ENCODE measurements at places on chromosomes 2 and 18.

- no peak for DNase-seq
These were observed 320.6 kb upstream of the RAB12 start for GRCh38 chr18:8288472-8289195.

DNA sequence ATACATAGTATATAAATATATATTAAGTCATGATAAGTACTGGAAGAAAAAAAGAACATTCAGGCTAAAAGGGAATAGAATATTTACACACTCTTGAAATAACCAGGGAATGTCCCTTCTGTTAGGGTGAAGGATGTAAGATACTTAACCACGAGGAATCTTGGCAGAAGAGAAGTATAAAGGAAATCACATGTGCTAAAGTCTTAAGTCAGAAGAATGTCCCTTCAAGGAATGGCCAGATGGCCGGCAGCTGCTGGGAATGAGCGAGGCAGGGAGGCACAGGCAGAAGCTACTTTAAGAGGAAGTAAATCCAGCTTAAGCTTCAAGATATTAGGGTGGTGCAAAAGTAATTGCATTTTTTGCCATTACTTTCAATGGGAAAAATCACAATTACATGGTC is 5.5 kb downstream of the CCDC102B start:
- DNase-seq = no peak

DNA sequence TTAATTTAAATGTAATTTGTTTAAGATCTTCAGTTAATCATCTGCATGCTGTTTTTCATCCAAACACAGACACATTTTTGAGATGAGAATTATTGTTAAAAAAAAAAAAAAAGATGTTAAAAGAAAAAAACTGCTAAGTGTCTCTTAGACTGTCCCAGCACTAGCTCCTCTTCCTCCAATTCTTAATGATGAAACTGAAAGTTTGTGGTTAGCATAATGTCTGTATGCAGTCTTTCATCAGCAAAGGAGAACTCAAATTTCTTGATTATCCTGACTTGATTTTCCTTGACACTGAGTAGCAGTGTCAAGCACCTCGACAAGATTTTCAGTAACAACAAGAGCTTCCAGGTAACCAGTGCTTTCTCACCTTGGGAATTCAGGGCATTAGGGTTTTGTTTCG is 274.4 kb downstream of the LRRTM1 start:
- DNase-seq = no peak

- no peak for DNase-seq
These were observed 120.7 kb downstream of the KCNF1 start for GRCh38 chr2:11032396-11032795.

- DNase-seq = no peak
These were observed 912 bp upstream of the LAPTM4A start for GRCh38 chr2:20052229-20052851.

DNA sequence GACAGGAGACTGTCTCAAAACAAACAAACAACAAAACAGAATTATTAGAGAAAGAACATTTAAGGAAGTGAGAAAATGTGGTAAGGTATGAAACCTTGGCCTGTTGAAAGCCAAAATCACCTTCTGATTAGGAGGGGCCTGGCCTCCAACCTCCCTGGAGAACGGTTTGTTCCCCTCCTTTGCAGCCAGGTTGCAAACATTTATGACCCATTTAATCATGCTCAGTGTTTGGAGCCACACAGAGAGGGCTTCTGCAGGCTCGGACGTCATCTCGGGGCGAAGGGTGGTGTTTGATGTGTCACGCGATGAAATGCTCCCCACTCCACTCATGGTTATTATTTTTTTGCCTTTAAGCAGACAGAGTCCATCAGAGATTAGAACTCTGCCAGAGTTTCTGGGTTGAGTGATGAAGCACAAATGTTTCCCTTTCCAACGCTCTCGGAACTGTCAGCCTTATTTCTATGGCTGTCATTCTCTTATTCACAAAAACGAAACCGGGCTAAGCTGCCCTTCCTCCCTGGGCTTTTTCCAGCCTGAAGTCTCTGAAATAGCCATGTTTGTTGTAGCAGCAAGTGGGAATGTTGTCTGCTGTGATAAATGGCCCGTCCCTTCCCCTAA is 33.6 kb upstream of the ROCK2 start:
- DNase-seq = no peak

DNA sequence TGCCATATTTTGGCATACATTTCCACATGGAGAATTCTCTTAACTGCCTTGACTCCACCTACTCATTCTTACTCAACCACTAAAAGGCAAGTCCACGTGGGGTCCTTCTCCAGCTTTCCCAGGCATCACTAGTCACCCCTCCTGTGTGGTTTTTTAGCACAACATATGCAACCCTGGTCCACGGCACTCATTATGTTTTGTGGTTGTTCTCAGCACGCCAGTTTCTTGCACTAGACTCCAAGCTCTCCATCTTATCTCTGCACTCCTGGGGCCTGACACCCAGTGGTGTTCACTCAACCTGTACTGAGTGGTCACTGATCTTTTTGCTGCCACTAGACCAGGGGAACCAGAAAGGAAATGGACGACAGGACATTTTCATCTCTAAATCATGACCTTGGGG is 18.0 kb downstream of the MARCHF4 start:
- DNase-seq = no peak

DNA sequence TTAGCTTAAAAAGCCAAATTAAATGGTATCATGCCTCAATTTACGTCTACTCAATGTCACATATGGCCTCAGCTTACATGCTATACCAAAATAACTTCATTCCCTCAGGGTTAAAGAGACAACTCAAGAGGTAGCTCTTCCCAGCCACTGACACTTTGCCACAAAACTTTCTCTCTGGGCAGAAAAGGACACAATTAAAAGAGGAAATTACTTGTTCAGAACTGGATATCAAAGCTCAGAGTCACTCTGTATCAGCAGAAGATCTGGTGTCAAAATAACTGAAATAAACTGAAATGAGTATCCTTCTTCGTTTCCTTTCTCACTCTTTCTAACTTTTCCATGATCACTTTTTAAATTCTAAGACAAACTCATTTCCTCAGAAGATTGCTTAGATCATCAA is 108.7 kb downstream of the ZNF521 start:
- no peak for DNase-seq

DNA sequence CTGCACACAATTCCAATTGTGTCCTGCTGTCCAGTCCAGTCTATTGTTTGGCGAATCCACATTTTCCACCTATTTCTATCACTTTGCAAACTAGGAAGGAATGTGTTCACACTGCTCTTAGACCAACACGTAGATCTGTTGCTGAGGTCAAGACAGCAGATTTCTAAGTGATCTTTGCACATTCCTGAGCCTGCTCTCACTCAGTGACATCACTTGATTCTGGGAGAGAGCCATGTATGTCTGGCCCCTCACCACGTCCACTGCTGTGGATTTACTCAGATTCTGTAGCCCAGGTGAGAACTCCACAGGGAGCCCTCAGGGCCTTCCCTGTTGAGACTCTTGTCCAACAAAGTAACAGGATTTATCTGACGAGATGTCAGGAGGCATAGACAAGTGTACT is 317.2 kb downstream of the TSN start:
- no peak for DNase-seq

- no peak for DNase-seq
These were observed 1.5 kb upstream of the ASNSD1 start for GRCh38 chr2:189659734-189660133.

DNA sequence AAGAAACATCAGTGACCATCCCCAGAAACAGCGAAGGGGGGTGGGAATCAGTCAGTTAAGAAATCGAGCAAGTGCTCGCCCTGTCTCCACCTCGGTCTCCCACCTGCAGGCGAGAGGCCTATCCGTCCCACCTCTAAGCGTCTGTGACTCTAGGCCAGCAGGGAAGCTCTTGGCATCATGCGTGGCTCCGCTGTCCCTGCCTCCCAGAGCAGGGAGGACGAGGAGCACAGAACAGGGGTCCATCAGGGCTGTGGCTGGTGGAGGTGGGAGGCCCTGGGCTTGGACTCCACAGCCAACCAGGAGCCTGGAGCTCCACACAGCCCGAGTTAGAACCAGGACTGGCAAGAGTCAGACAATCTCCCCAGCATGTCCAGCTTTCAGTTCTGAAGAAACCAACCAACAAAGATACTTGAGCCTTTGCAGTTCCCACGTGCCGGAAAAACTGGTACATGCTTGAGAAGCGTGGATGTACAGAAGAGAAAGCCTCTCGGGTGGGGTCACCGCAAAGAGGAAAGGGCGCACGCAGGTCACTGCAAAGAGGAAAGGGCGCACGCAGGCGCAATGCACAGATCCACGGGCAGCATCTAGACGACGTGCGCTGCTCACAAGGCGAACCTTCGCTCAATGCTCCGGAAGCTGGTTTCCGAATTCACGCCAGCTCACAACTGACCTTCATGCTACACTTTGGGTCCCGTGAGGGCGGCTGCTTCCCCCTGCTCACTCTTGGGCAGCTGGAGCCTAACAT is 104.5 kb upstream of the ALKAL2 start:
- no peak for DNase-seq

- no peak for DNase-seq
These were observed 26.5 kb upstream of the GREB1L start for GRCh38 chr18:21215490-21215889.

DNA sequence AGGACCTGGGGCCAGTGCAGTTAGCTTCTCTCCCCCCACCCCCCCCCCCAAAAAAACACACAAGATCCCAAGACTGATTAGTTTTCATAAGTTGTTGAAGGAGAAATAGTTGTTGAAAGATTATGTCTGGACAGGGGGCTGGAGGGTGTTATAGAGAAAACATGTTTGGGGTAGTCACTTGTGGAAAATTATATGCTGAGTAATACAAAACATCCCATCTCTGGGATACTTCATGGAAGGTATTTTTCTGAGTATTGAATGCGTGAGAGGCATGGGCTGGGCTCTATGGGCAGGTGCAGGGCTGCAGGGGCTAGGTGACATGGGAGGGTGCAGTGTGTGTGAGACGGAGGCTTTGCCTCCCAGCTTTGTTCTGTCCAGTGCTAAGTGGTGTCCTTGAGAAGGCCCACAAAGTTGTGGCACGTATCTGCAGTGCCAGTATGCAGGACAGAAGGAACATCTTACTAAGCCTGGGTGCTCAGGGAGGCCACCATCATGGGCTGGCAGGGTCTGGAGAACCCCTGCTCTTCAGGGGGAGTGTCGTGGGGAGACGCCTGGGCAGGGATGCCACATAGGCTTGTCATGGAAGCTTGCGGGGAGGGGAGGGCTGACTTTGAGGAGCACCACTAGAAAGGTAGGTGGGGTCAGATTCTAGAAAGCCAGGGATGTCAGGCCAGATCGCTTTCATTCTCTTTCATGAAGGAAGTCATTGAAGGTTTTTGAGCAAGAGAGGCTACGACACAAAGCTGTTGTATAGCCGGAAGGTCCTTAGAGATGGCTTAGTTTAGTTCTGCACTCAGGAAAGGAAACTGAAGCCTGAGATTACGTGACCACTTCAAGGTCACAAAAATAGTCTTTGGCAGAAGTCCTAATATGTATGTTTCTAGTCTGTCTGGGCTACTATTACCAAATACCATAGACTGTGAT is 232.0 kb downstream of the LDLRAD4 start:
- DNase-seq = no peak

- no peak for DNase-seq
These were observed 332.4 kb downstream of the STK39 start for GRCh38 chr2:167914969-167915368.

GRCh38 chr2:23107327-23107941 is 277.5 kb upstream of the KLHL29 start:
- DNase-seq = no peak

All from CD4-positive, alpha-beta T cell treated with Interleukin-4 for 4 hours (primary cell).